Panc1 (cell line): ENCODE measurements at places on chromosomes 4 and X.

DNA sequence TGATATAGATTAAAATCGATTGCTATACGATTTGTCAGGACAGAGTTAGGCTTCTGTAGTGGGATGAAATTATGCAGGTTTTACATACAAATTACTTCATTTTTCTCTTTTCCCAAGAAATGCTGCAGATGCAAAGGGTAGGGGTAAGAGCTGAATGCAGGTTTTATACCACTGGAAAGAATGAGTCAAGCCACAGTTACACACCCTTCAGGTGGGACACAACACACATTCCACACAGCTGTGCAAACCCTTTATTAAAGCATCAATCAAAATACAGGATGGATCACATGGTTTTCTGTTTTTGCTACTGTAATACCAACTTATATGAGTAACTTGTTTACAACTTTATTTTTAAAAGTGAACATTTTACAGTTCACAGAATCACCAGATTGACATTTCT is 39.8 kb downstream of the MFAP3L start:
- no peak for DNase-seq

DNA sequence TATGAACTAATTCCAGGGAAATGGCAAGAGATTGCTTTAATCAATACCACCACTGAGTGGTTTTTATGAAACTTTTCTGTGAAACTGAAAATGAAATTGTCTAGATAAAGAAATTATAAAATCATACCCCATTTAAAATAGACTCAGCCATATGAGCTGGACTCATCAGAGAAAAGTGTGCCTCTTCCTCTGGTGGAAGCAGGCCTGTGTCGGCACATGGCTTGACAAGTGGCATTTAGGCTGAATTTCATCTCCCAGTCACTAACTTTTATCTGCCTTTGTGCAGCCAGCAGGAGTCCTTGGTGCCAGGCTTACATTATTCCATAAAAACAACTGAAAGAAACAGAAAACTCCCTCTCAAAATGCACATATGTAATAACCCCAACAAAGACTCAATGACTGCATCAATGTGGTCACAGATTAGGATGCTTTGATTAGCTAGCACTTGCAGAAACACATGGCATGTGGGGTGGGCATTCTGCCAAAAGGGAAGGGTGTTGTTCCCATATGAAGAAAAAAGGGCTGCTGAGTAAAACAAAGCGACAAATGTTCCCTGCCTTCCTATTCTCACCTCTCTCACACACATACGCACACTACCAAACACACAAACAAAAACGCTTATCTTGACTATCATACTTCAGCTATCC is 232.3 kb downstream of the PABPC4L start:
- DNase-seq: no peak

DNA sequence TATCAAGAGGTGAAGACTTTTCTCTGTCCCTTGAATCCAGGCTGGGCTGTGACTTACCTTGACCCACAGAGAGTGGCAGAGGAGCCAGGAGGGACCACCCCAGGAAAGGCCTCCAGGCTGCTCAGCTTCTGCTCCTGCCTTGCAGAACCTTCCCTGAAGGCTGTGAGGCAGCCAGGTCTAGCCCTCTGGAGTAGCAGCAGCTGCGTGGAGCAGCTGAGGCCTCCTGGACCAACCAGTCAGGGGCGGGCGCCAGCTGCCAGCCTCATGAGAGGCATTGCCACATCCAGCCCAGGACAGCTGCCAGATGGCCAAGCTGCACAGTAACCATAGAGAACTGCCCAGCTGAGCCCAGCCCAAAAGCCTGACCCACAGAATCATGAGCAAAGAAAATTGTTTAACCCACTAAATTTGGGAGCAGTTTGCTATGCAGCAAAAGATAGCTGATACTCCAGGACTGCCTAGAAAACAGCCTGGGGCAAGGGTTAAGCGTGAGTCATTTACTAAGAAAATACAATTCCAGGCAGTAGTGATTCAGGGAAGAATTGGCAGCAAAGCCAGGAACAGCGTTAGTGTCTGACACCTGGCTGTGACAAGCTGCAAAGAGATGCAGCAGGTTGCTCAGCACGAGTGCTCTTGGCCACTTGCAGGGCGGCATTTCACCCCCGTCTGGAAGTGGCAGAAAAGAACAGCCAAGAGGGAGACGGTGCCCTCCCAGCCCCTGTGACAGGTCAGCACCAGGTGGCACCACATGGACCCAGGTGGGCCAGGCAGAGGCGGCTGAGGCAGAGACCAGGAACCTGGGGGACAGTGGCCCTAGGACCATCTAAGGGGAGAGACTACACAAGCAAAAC is 14.7 kb upstream of the PDE6B start:
- DNase-seq: peak; percentile 27

GRCh38 chr4:118911238-118911703 is 22.6 kb downstream of the SYNPO2 start:
- no peak for DNase-seq

DNA sequence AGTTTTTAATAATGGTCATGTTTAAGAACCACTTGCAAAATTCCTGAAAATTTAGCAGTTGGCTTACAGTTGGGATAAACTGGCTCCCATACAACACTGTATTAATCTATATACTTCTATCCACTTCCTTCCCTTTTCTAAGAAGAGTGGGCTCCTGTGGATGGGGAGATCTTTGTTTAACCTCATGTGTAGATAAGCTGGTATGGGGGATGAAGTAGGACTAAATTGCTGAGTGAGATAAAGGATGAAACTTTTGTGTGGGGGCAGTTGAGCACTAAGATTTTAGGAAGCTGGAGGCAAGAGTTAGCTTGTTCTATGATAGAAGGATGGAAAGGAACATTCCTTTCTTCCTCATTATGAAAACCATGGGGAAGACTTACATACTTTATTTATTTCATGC is 54.6 kb upstream of the ATP8A1 start:
- no peak for DNase-seq

GRCh38 chrX:83345298-83345697 is 162.8 kb upstream of the POU3F4 start:
- DNase-seq: no peak

GRCh38 chr4:105042451-105042850 is 104.2 kb upstream of the TET2 start:
- DNase-seq: no peak

- no peak for DNase-seq
Measured at GRCh38 chr4:111512081-111512783, 633.0 kb upstream of the FAM241A start.

DNA sequence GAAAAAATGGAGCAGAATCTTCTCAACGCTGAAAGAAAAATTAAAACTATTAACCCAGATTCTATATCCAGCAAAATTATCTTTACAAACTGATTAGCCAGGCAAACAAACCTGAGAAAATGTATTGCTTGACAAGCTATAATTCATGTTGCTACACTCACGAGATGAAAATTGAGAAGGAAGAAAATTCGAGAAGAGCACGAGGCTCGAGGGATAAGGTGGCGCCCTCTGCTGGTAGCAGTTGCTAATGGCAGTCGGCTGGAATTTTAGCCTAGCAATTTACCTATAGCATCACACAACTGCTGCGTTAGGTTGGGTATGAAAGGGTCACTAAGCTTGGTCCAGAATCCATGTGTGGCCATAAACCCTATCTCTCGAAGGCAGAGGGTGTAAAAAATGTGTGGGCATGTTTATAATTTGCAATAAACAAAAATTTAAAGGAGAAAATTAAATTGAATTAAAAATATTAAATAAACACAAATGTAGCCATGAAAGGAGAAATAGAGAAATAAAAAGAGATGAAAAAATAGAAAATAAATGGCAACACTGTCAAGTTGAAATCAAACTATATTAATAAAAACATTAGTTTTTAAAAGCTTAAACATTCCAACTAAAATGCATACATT is 126.6 kb downstream of the PPP4R3C start:
- peak; percentile 18 for DNase-seq

DNA sequence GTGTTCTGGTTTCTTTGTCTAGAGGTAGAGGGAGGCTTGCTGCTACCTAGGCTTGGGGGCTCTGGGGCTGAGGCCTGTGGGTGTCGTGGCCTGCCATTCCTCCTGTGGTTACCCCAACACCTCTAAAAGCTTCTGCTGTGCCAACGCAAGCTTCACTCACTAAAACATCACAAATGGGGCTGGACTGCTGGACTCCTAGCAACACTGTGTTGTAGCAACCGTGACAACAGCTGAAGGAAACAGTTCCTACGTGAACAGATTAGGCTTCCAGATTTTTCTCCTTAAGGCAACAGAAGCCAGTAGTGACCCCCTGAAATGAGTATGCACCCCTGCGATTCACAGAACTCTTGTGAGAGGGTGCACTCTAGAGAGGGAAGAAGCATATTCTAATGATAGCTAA is 138.3 kb upstream of the TEX13D start:
- DNase-seq: no peak

- no peak for DNase-seq
Measured at GRCh38 chr4:89836897-89837384, at the start of gene SNCA. Gene SNCA, minus strand, starts transcription at chr4:89837161. Its CDS starts 1,494 bp downstream, at chr4:89835667.

- no peak for DNase-seq
Measured at GRCh38 chr4:183517781-183518180, 12.9 kb downstream of the ING2 start.

- DNase-seq: no peak
Measured at GRCh38 chrX:112968351-112969133, 127.9 kb upstream of the AMOT start.

DNA sequence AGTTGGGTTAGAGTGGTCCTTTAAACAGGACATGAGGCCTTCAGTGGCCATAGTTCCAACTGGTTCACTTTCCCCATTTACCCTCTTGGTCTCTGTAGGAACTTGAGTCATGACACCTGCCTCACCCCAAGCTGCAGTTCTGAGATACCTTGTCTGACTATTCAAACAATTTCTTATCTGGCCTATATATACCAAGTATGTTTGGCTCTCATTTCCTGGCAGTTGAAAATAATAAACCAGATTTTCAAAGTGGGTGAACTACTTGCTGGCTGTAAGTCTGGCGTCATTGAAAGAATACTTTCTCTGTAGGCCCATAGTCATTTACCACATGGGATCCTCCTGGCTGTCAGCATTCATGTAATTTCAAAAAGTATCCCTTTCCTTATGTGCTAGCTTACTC is 228.8 kb downstream of the SHROOM3 start:
- no peak for DNase-seq

DNA sequence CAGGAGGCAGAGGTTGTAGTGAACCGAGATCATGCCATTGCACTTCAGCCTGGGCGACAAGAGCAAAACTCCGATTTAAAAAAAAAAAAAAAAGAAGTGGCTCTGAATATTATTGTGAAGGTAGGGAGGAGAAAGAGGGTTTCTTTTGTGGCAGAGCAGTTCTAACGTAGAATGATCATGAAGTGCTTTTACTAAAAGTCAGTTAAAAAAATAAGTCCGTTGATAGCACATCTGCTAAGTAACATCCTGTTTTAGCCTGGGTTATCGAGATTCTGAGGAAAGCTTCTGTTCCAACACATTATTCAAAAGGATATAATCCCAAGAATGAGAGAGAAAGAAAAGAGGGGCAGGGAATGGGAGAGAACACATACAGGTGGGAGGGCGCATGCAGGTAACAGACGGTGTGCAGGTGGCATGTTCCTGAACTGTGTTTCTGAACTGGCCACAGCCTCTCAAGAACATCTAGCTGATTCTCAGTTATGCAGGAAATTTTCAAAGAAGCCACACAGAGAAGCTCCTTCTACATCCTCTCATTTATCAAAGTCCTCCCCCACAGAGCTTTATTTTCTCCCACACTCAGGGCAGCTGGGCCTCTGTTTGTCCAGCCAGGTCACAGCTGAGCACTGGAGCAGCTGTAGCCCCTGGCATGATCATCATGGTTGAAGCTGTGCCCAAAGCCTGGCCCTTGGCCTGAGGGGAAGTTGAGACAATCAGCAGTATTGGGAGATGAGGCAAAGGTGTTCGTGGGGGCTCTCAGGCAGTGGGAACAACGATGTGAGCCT is 342.3 kb downstream of the ZNF674 start:
- DNase-seq: no peak
